ENCODE measurements at places on chromosomes 16 and 17. TPM values are rescaled to one million over a fixed set of nuclear protein-coding genes. Genes with fewer than 3 reads are reported as not detected.

Gene SMPD3
- total RNA-seq: 1.4 TPM

Gene CHAD
- not detected for total RNA-seq

Gene CRHR1
- total RNA-seq: 3.4 TPM

Gene BRICD5
- total RNA-seq: 14.5 TPM

Gene TM4SF5
- not detected for total RNA-seq

Gene HBA1
- not detected for total RNA-seq

All from neural progenitor cell (in vitro differentiated cells).